ENCODE measurements at places on chromosomes 1 and 21.

DNA sequence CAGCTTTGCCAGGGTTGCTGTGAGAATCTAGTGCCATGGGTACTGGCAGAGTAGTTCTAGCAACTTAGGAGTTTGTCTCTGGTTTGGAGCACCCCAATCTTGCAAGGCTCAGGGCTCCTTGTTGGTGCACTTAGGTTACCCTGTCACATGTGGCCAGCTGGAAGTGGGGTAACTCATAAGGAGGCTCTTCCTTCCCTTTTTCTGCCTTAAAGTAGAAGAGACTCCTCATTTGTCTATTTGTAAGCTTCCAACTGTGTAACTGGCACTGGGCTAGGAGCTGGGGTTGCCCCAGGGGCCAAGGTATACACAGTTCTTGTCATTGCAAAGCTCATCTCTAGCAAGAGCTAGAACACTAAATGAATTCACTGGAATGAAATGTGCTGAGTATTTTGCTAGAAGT is 10.6 kb downstream of the MROH7 start:
- no peak for DNase-seq

- DNase-seq = no peak
Observed at GRCh38 chr1:172952516-172952915, 98.2 kb downstream of the TNFSF18 start.

DNA sequence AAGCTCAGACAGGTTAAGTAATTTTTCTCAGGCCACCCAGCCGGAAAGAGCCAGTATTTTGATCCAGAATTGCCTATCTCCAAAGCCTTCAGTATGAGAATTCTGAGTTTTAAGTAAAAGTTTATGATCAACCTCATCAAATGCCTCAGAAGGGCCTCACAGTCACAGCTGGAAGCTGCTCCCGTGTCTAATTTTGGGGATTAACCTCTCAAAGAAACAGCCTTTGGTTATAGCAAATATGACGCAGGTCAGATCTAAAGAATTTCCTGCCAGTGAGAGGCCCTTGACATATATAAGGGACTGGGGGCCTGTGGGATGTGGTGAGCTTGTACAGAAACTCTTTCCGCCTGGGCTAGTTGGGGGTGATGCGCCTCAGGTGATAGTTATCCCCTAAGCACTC is 2.3 kb downstream of the EXTL1 start:
- no peak for DNase-seq

- no peak for DNase-seq
Observed at GRCh38 chr21:25324666-25325065, 282.6 kb downstream of the MRPL39 start.

GRCh38 chr1:40766017-40766416 is 17.6 kb upstream of the KCNQ4 start:
- no peak for DNase-seq

DNA sequence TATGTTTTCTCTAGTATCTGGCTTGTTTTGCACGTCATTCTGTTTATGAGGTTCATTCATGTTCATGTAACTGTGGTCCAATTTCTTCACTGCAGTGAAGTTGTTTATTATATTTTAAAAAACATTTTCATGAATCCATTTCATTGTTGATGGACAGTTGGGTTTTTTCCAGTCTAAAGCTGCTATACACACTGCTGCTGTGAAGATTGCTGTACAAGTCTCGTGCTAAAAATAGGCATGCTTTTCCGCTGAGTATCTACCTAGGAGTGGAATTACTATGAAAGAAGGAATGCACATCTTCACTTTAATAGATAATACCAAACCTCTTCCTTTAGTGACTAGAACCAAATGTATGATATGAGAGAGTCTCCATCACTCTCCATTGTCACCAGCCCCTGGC is 49.0 kb upstream of the ETS2 start:
- DNase-seq = no peak

DNA sequence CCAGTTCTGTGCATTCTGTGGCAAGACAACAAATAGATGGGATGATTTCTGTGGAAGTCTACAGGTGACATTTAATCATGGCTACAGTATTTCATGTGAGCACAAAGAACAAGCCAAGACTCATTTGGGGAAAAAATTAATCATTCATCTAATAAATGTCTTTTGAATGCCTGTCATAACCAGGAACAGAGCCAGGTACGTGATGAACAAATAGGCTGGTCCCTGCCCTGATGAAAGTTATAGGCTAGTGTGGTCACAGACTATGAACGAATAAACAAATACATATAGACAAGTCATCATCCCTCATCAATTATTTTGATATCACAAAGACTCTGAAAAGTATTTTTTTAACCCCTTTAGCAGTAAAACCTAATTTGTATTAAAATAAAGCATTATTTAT is 226.4 kb upstream of the RRP15 start:
- no peak for DNase-seq

- no peak for DNase-seq
Observed at GRCh38 chr1:108606478-108606877, 46.6 kb downstream of the EEIG2 start.

- no peak for DNase-seq
Observed at GRCh38 chr1:106875622-106876021, 180.9 kb upstream of the PRMT6 start.
